ENCODE measurements at places on chromosomes 2 and 18.

DNA sequence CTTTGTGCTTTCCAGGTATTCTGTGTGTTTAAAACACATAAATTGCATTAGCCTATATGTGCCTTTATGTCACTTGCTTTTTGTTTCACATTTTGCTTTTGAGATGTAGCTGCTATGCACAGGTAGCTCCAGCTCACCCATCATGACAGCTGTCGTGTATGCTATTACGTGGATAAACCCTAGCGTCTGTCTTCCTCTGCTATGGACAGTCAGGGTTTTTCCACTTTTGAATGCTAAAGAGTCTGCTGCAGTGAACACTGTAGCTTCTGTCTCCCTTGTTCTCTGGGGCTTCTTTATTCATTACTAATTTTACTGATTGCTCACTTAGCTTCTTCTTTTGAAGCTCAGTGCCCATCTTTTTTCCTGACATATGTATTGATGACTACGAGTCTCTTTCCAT is 24.7 kb upstream of the MBP start:
- DNase-seq, result no peak

DNA sequence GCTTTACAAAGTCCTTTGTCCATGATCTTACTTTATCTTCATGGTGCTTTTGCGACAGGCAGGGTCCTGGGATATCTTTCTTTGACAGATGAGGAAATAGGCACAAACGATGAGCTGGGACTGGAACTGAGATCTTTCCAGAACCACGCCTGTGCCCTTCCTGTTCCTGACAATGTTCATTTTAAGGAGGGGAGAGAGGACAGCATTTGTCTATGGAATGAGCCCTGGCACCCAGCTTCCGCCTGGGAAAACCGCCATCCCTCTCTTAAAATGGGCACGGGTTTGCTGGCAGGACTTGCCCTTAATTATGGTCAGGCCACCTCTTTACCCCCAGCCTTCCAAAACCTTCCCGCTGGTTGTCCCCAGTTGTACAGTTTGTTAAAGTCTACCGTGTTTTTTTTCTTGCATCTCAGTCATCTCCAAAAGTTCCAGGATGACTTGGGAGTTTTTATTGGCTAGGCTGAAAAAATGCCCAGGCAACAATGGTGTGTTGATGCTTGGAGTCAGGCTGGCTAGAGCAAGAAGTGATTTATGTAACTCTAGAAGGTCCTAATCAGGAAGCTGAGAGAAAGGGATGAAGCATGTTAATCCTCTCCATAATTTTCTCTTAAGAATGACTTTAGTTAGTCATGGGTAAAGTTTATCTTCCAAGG is 264.9 kb upstream of the EPAS1 start:
- no peak for DNase-seq

DNA sequence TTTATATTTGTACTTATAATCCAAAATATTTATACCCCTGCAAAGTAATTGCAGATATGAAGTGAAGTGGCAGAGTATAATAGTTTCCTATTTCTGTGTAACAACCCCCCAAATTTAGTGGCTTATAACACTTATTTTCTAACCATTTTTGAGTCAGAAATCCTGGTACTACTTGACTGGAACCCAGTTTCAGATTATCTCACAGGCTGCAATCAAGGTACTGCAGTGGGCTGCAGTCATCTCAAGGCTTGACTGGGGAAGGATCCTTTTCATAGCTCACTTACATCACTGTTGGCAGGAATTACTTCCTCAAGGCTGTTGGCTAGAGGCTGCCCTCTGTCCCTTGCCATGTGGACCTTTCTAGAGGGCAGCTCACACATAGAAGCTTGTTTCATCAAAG is 558.2 kb upstream of the PKDCC start:
- DNase-seq, result no peak

- DNase-seq, result no peak
These were observed 93.7 kb downstream of the PAX3 start for GRCh38 chr2:222205136-222205535.

- peak; percentile 81 for DNase-seq
These were observed 498.6 kb downstream of the TXNL1 start for GRCh38 chr18:56139792-56140254.

DNA sequence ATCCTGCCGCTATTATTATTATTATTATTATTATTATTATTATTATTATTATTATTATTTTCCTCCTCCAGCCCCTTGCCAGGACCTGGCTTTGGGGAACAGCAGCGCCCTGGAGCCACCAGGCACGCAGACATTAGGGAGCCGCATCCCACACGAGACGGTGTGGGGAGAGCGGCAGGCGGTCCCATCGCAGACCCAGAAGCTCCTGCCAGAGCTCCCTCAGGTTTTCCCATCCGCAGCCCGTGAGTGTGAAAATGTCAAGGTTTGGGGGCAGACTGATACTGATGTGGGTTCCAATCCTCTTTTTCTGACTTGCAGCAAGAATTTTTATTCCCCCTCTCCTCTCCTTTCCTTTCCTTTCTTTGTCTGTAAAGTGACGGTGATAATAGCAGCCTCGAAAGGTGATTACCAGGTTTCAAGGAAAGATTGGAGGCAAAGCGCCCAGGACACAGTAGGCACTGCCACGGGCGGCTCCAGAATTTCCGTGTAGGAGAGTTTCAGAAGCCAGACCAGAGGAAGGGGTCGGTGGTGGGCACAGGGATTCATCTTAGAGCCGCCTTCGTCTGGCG is 816 bp downstream of the SCTR start:
- DNase-seq, result no peak

DNA sequence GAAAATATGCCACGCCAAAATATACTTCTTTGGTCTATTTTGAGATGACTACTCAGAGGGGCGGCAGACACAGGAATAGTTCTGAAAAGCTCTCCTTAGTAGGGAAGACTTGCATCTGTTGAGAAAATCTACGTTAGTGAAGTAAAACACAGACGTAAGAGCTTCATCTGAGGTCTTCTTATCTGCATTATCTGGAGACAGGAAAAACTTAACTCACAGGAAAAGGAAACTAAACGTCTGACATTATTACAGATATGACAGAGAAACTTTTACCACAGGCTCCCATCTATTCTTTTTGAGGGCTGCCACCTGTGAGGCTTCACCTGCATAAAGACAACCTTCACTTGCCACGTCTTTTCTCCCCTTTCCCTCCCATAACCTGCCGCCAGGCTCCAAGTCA is 1295.7 kb downstream of the LRP1B start:
- no peak for DNase-seq

DNA sequence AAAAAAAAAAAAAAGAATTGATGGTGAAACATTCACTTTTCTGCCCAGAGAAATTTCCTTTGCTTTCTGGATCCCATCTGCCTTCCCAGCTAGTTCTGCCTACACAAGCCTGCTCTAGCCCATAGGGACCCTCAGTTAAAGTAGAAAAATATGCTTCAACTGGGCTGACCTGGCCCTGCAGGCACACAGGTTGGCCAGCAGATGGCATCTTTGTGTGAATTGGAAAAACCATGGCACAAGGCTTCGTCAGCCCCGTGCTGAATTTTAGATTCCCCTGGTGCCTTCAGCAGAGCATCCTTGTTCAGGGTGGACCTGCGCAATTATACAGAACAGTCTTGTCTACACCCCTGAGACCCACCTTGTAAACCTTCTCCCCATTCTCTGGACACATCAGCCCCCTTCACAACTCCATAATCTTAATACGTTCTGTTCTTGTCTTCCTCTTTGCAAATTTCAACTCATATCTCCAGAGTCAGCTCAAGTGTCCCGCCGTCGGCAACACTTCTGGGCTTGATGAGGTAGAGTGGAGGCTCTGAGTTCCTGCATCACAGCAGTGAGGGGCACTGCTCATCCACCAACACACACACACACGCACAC is 114.5 kb downstream of the INSIG2 start:
- peak; percentile 48 for DNase-seq

DNA sequence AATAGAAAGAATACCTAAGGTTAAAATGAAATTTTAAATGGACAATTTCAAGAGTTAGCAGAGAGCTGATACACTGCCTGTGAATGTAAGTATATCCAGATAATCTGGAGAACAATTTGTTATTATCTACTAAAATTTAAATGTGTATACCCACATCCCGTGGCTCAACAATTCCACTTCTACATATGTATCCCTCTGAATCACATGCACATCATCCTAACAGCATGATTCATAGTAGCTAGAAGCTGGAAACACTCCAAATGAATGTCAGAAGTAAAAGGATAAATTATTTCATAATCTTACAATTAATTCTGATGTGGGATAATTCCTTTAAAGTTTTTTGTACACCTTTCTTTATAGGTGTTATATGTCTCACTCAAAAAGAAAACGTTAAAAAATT is 87.9 kb downstream of the CNTNAP5 start:
- peak; percentile 3 for DNase-seq

DNA sequence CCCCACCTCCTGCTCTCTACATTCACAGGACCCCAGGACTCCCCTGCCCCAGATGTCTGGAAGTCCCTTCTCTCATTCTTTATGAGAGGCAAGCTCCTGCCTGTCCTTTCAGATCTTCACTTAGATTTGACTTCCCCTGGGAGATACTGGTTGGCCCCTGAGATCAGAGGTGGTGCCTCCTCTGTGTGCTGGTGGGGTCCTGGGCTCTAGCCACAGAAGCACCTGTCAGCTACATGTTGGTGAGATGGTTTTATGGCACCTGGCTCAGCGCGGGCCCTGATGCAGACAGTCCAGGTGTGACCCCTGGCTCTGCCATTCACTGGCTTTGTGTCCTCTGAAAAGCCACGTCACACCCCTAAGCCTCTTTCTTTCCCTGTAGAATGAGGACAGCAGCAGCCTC is 369.6 kb upstream of the ID2 start:
- DNase-seq, result no peak

DNA sequence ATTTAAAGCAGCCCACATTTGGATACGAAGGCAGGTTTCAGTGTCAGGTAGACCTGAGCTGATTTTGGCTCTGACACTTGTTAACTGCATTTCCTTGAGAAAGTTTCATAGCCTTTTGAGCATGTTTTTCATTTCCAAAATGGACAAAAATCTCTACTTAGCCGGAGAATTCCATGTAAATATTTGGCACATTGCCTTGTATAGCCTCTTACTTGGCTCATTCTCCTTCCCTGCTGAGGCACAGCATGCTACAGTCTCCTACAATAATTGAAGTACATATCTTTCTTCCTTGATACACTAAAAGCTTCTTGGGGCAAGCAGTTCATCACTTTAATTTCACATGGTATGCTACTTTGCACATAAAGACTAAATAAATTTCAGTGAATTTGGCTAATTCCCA is 772.2 kb upstream of the CHAC2 start:
- peak; percentile 40 for DNase-seq

- DNase-seq, result no peak
These were observed 206.7 kb downstream of the EIPR1 start for GRCh38 chr2:3170792-3171455.

- DNase-seq, result no peak
These were observed 320.1 kb downstream of the PIK3C3 start for GRCh38 chr18:42275138-42275535.

DNA sequence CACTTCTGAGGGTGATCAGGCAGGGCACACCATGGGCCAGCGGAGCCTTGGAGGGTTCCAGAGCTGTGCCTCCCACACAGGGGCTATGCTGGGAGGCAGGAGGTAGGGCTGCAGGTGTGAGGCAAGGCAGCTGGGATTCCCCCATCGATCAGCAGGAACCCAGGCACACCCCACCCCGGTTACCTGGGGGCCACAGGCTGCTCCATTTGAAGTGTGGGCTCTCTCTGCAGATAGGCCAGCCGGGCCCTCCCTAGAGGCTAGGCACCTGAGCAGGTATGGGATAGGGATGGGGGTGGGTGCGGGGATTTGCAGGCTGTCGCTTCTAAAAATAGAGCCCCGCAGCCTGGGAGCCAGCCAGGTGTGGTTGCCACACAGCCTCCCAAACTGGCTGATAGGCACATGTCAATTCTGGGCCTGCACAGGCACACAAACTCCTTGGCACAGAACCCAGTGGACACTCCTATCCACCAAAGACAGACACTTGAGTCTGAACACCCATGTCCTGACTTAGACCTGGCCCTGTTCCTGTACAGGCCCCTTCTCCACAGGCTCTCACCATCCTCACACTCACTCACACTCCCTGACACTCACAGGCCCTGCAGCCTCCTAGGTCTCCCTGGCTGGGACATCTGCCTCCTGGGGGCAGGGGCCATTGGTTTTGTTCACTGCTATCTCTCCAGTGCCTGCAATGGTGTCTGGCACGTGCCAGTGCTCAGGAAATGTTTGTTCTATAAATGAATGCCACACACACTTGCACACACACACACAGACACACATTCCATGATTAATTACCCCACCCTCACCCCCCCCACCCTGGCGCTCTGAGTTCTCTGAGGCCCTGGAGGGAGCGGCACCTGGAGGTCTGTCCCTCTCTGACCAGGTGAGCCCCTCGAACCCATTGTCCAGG is 73.4 kb downstream of the ZFP36L2 start:
- DNase-seq, result no peak

GRCh38 chr18:36638224-36638623 is 190.6 kb downstream of the TPGS2 start:
- no peak for DNase-seq

GRCh38 chr18:25737710-25738311 is 352.6 kb downstream of the SS18 start:
- peak; percentile 87 for DNase-seq

DNA sequence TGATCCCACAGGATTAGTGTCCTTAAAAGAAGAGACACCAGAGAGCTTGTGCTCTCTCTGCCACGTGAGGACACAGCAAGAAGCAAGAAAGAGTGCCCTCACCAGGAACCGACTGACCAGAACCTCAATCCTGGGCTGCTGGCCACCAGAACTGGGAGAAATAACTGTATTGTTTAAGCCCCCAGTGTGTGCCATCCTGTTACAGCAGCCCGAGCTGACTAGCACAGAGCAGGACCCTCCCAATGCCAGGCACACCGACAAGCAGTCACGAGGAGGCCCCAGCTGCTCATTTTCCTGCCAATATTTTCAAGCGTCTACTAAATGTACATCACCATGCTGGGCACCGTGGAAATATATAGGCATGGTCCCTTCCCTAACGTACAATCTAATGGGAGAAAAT is 17.1 kb downstream of the FAM178B start:
- no peak for DNase-seq

DNA sequence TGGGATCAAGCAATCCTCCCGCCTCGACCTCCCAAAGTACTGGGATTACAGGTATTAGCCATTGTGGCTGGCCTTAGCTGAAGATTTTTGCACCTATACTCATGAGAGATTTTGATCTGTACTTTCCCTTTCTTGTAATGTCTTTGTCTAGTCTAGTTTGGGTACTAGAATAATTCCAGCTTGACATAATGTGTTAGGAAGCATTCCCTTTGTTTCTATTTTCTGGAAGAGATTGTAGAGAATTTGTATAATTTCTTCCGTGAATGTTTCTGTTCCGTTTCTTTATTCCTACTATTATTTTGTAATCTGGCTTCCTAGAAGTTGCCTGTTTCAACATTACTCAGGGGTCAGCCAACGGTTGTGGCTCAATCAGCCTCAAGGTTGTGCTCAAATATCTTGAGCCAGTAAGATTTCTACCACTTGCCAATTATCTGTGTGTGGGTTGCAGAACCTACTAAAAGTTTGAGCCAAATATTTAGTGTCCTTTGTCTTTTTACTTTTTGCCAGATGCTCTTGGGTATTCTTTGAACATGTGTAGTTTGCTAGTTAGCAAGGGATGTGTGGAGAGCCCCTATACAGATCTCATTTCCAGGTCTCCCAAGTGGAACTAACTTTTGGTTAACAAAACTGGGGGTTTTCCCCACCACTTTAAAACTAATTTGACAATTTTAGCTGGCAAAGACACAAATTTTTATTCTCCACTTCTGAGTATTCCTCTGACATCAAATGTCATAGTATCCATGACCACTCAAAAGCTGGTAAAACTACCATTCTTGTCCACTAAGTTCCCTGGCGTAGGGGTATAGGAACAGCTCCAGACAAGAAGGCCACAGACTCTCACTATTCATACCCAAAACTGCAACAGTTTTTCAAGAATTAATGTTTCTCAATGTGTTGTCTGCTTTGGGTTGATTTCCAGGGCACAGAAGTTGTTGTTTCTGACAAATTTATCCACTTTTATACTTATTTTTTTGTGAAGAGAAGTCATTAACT is 42.8 kb upstream of the BAZ2B start:
- DNase-seq, result no peak
